ENCODE measurements at places on chromosomes 2 and 18.

DNA sequence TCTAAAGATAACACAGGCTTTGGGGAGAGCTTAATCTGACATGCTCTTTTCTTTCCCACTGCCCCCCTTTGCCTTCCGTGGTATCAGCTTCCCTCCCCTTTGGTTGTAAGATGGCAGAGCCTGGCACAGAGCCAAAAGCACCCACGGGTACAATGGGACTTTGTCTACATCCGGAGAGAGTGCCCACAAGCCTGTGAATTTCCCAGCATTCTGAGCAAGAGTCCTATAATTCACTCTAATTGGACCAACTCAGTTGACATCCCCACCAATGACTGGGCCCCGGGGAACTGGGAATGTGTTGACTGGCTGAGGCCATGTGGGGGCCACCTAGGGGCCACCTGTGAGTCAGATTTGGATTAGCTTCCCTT, 20.1 kb upstream of the C2orf72 start:
- DNase-seq, result no peak

- DNase-seq, result no peak
Measured at GRCh38 chr18:12474146-12474545, 66.4 kb downstream of the PRELID3A start.

DNA sequence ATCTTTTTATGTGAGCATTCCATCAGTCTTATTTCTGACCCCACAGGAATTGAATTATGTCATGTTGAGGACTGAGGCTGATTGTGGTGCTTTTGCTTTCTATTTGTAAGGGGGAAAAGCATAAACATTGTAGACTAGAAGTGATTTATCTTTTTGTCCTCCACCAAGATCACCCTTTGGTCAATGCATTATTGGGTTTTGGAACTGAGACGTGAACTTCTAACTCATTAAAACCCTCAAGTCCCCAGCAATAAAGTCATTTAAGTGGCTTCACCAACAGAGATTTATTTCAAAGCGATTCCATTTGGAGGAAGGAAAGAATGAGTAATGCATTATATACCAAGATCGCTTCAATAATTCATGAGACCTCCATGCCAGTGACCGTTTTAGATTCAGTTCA, 75.5 kb upstream of the TXNDC2 start:
- no peak for DNase-seq

GRCh38 chr2:98142106-98142791, 55.3 kb downstream of the VWA3B start:
- DNase-seq, result no peak
